ENCODE measurements at places on chromosomes 4 and X. TPM values are rescaled to one million over a fixed set of nuclear protein-coding genes. Genes with fewer than 3 reads are reported as not detected.

ADGRL3 gene
- total RNA-seq = 0.01 TPM

GPR173 gene
- not detected for total RNA-seq

STPG2 gene
- not detected for total RNA-seq

SGCB gene
- total RNA-seq = 20.3 TPM

KCTD8 gene
- total RNA-seq = not detected

MGARP gene
- total RNA-seq = 0.57 TPM

IL1RAPL2 gene
- total RNA-seq = not detected

TASL gene
- total RNA-seq = not detected

HSFX4 gene
- not detected for total RNA-seq

HGFAC gene
- total RNA-seq = 0.09 TPM

TMPRSS11F gene
- not detected for total RNA-seq

SMR3B gene
- total RNA-seq = not detected

SOX3 gene
- total RNA-seq = not detected

CYTL1 gene
- total RNA-seq = not detected

SRPK3 gene
- 0.03 TPM for total RNA-seq

SASH3 gene
- not detected for total RNA-seq

PABPC1L2A gene
- not detected for total RNA-seq

GAGE12F gene
- not detected for total RNA-seq

IBSP gene
- not detected for total RNA-seq

GAGE12E gene
- total RNA-seq = not detected

SHROOM4 gene
- not detected for total RNA-seq

TMEM150C gene
- 1.2 TPM for total RNA-seq

ZGRF1 gene
- total RNA-seq = 4.2 TPM

HMX1 gene
- 0.10 TPM for total RNA-seq

GPR82 gene
- not detected for total RNA-seq

LDOC1 gene
- total RNA-seq = 103 TPM
